ENCODE measurements at places on chromosomes 1 and 21.

DNA sequence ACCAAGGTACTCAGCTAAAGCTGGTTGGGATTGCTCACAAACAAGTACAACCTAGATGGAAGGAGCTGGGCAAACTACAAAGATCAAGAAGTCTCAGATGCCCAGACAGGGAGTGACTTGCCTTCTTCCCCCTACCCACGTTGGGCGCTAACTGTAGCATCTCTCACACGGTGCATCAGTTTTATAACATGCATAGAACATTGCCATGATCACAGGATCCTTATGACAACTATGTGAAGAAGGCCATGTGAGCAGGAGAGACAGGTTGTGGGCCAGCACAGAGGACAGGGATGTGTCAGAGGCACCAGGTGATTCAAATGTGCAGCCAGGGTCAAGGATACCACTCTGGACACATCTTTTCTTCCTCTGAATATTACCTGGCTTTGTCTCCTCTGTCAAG is 28.3 kb upstream of the CYP4B1 start:
- DNase-seq: no peak

- no peak for DNase-seq
Observed at GRCh38 chr21:38714999-38715398, 90.7 kb upstream of the ETS2 start.

GRCh38 chr1:14842361-14842760 is 243.9 kb downstream of the KAZN start:
- no peak for DNase-seq

DNA sequence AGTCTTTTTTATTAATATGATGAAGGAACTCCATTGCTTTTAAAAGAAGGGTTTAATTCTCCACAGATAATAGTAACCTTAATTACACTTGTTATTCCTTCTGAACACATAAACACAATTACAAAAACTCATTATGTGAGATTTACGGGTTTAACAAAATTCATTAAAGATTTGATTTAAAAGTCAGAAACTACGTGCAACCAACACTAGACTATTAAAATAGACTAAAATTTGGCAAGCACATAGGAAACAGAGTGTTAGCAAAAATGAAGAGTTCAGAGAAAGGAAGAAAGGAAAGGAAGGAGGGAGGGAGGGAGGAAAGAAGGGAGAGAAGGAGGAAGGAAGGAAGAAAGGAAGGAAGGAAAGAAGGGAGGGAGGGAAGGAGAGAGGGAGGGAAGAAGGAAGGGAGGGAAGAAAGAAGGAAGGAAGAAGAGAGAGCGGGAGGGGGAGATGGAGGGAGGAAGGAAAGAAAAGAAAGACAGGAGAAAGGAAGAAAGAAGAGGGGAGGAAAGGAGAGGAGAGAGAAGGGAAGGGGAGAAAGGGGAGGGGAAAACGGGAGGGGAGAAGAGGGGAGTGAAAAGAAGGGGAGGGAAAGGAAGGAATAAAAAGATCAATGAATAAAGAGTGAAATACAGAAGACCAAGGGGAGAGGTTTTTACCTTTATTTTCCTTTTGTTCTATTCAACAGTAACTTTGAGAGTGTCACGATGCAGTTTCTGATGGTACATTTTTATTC is 123.4 kb upstream of the LYPLAL1 start:
- no peak for DNase-seq

- DNase-seq: no peak
Observed at GRCh38 chr1:16250524-16251251, 13.7 kb upstream of the CPLANE2 start.

- DNase-seq: peak; percentile 58
Observed at GRCh38 chr1:200837931-200838571, 34.7 kb upstream of the GPR25 start.

GRCh38 chr1:211487672-211488208 is 4.2 kb downstream of the RD3 start:
- no peak for DNase-seq
